NCI-H1092 treated with DMSO at 0.1 percent for 48 hours (cell line): ENCODE measurements at places on chromosomes 12 and 14.
A peak's percentile ranks its signal among the peaks of the same experiment; 100 is the strongest.

GRCh38 chr12:112153893-112154219 lies 28.5 kb downstream of the TRAFD1 start:
- DNase-seq: no peak

- no peak for DNase-seq
Observed at GRCh38 chr12:104049278-104049902, 597 bp downstream of the GLT8D2 start.

DNA sequence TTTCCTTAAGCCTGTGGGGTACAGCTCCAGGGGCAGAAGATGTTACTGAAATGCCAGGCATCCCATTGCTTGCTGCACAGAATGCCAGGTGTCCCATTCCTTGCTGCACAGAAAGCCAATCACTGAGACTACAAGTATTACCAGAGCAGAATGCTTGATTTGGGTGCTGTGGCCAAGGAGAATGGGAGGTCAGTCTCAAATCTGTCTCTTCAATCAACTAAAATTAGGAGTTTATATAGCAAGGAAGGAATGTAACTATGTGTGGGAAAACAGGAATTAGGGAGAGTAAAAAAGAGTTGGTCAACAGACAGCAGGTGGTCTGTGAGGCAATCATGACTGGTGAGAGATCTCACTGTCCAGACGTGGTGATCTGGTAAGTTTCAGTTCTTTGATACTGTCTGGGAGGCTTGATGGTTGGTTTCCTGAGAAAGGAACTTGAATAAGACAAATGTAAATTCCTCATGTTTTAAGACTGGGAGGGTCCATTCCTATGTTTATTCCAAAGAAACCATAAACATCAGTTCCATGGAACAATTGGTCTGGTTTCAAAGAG lies 31.2 kb upstream of the VASH1 start:
- no peak for DNase-seq

DNA sequence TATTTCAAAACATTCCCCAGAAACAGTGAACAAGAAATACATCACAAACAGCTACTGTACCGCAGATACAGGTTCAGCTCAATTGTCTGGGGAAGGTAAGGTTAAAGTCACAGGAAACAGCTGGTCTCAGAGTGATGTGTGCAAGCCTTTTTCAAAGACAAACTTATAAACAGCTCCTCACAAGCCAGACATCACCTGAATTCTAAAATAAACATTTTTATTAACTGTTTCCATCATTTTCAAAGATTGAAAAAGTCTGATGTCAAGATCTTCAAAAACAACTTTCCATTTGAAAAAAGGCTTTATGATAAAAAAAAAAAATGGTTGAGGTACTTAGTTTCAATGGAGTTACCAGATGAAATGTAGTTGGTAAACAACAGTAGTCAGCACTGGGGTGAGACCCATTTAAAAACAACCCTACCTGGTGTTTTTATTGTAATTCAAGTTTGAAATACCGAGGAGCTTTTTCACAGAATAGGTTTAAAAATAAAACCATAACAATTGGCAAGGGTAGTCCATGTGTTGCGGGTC lies 4.0 kb downstream of the BTG1 start:
- DNase-seq: no peak

DNA sequence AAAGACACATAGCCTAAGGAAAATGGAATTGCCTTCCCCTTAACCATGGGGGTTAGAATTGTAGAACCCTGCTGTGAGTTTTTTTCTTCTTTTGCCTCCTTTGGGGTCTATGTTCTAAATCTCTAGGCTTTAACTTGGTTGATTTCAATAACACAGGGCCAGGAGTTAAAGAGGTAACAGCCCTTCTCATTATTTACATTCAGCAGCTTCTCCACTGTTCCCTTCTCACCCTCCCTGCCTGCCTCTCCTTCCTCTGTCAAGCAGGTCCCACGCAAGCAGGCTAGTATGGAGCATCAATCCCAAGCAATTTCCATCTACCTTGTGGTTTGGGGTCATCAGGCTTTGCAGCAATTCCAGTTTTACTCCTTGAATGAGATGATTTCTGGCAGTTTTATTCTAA lies 236.1 kb upstream of the G2E3 start:
- no peak for DNase-seq

- DNase-seq: no peak
Observed at GRCh38 chr14:30600922-30601918, 20.9 kb upstream of the SCFD1 start.

DNA sequence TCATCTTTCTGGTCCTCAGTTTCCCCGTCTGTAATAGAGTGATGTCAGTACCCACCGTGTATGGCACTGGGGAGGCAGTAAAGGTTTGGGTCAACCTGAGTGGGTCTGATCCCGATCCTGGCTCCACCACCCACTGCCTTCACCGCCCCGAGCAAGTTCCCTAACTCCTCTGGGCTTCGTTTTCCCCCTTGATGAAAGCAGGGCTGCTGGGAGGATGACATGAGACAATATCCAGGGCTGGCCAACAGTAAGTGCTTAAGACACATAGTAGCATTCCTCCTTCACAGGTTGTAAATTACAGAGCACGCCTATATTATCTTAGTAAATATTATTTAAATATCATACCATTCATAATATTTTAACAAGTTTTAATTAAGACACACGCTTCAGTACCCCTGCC lies 595 bp downstream of the PLEK2 start:
- DNase-seq: no peak

DNA sequence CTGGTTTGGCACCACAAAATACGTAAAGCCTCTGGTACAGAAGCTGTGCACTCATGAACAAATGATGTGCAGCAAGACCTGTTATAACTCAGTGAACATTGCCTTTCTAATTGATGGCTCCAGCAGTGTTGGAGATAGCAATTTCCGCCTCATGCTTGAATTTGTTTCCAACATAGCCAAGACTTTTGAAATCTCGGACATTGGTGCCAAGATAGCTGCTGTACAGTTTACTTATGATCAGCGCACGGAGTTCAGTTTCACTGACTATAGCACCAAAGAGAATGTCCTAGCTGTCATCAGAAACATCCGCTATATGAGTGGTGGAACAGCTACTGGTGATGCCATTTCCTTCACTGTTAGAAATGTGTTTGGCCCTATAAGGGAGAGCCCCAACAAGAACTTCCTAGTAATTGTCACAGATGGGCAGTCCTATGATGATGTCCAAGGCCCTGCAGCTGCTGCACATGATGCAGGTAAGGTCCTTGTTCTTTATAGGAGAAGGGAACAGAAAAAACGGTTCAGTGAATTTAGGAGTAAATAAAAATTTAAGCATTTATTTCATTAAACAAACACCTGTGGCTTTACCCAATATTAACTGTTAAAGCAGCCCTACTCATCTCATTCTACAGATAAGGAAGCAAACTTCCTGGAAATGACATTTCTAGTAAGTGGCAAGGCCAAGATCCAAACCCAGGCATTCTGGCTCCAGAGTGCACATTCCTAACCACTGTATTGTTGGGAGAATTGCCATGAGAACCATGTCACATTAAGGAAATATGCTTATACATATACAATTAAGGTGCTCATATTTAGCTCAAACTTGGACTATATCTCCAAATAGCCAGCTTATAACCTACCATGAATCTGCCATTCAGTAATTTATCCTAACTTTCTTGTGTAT lies 11.7 kb downstream of the COCH start:
- no peak for DNase-seq

- DNase-seq: no peak
Observed at GRCh38 chr14:80809663-80810062, 131.9 kb downstream of the CEP128 start.

DNA sequence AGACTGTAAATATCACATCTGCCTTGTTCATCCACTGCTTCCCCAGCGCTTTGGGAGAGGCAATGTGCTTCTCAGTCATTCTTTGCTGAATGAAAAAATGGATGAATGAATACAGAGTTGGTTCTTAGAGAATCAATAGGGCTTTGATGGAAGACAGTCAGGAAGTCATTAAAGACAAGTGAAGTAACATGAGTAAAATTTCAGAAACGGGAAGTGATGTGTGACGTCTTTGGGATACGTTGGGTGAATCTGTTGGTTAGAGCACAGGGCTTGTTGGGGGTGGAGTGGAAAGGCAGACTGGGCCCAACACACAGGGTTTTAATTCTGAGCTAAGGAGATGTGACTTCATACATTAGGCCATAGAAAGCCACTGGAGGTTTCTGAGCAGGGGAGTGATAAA lies 39.0 kb upstream of the NRXN3 start:
- no peak for DNase-seq

- no peak for DNase-seq
Observed at GRCh38 chr14:65880507-65880906, 468.0 kb downstream of the FUT8 start.

DNA sequence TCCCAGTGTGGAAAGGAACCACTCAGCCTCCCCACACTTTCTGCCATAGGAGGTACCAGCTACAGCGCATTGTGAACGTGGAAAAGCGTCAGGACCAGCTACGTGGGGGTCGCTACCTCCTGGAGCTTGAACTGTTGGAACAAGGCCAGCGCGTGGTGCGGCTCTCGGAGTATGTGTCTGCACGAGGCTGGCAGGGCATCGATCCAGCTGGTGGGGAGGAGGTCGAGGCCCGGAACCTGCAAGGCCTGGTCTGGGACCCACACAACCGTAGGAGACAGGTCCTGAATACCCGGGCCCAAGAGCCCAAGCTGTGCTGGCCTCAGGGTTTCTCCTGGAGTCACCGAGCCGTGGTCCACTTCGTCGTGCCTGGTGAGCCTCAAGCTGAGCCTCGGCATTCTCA lies 96.8 kb downstream of the B4GALNT3 start:
- no peak for DNase-seq

DNA sequence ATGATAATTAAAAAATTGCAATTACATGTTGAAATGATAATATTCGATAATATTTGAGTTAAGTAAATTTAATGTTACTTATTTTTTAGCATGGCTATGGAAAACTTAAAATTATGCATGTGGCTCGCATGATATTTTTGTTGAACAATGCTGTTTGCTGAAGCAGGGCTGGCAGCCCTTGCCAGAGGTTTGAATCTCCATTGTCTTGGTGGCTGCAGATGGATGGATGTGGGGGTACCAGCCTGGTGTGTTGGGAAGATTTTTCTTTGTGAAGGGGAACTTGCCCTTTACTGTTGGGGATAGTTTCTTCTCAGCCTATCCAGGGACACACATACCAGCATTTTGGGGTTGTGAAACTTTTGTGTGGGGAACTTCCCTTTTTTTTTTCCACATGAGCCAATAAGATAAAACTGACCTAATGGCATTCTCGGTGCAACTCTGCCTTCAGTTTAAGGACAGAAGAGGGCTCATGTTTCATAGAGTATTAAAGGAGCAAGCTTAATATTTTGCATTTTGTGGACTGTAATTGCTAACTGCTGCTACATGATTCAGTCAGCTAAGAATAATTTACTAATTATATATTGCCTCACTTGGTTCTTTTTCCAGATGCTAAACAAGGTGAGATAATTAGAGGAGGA lies 8.8 kb downstream of the RASSF3 start:
- DNase-seq: no peak

- no peak for DNase-seq
Observed at GRCh38 chr14:100129161-100129589, 30.3 kb downstream of the DEGS2 start.

- no peak for DNase-seq
Observed at GRCh38 chr12:121085069-121085468, 46.0 kb upstream of the OASL start.

- DNase-seq: no peak
Observed at GRCh38 chr12:56128670-56129205, 671 bp downstream of the ESYT1 start.

GRCh38 chr12:89450907-89451306 lies 73.7 kb downstream of the GALNT4 start:
- no peak for DNase-seq

DNA sequence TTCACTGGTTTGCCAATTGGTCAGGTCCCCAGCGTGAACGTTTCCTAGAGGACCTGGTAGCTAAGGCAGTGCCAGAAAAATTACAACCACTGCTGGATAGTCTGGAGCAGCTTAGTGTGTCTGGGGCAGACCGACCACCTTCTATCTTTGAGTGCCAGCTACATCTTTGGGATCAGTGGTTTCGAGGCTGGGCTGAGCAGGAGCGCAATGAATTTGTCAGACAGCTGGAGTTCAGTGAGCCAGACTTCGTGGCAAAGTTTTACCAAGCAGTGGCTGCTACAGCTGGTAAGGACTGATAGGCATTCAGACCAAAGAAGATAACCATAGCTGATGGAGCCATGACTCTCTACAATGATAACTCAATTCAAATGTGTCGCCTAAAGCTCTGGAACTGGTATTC lies 2.5 kb downstream of the C14orf119 start:
- no peak for DNase-seq

- DNase-seq: peak; percentile 87
Observed at GRCh38 chr12:77925536-77926108, 94.9 kb downstream of the NAV3 start.

DNA sequence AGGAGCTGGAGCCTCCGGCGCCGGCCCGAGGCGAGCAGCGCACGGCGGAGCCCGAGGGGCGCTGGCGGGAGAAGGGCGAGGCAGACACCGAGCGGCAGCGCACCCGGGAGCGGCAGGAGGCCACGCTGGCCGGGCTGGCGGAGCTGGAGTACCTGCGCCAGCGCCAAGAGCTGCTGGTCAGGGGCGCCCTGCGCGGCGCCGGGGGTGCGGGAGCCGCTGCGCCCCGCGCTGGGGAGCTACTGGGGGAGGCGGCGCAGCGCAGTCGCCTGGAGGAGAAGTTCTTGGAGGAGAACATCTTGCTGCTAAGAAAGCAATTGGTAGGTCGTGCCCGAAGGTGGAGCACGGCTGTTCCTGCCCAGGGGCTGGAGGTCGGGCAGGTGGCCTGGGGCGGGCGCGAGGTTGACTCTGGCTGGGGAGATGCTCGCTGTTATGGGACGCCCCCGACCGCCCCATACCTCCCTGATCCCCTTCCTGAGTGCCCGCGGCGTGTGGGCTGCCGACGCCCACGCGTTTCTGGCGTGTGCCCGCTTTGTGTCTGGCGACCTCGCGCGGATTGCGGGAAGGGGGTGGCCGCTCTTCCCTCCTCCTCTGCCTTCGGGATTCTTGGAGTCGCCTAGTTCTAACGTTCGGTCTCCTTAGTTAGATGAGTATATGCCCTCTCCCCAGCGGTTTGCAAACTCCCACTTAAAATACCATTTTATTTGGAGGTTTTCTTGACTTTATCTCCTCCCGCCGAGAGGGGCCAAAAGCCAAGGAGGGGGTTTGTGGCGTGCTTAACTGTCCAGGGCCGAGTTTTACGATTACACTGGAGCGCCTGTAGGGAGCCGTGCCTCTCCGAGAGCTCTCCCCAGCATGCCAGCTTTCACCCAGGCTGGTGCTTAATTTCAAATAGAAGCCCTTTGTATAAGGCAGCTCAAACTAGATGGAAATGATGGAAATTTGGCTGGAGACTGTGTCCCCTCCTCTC lies 752 bp downstream of the DACT1 start:
- DNase-seq: peak; percentile 24

DNA sequence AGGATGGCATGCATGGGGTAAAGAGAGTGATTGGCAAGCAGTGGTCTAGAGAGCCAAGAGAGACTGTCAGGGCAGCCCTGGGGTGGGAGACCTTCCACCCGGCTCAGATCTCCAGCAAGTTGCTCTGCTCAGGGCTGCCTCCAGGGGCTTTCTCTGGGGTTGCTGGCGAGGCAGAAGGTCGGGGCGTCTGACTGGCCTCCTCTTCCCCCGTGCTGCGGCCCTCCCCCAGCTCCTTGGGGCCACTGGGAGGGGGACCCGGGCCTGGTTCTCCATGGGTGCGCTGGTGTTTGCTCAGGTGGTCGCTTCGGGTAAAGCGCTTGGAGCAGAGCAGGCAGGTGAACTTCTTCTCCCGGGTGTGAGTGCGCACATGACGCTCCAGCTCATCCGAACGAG lies 6.6 kb upstream of the AAAS start:
- DNase-seq: no peak
